Germinal center (tissue), 1 donor: ENCODE measurements at places on chromosomes 11 and 22.

DNA sequence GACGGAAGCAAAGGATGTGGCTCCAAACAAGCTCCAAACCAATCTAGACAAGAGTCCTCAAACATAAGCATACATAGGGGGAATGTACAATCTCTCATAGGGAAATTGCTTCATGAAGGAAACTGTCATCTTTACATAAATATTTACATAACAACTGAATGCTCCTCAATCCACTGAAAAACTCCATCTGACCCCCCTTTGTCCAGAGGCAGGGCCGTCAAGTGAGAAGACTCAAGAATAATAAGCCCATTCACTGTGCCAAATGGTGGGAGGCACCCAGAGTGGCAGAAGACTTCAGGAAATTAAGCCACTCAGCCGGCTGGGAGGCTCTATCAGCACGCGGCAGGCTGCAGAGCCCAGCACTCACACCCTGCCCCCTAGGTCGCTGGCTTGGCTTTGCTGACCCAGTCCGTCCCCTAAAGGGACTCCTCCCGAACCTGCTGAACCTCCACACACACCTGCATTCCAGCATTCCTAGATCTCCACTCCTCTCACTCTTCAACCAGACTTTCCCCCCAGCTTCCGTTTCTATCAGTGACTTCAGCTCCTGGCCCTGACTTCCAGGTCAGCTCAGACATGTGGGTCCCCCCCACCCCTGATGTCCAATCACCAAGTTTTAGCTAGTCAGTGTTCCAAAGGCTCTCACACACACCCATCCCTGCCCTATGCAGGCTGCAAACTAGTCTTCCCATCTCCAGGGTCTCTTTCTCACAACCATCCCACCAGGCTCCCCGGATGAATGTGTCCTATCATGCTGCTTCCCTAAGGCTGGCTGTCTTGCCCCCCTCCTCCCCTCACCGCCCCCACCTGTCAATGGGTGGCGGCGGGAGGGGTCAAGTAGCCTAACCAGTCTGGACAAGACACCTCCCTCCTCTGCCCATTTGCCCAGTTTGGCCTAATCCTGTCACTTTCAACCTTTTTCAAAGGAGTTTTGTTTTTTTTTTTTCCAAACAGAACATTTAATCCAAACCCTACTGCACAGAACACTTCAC lies 11.3 kb downstream of the VPS37C start:
- no peak for DNase-seq

DNA sequence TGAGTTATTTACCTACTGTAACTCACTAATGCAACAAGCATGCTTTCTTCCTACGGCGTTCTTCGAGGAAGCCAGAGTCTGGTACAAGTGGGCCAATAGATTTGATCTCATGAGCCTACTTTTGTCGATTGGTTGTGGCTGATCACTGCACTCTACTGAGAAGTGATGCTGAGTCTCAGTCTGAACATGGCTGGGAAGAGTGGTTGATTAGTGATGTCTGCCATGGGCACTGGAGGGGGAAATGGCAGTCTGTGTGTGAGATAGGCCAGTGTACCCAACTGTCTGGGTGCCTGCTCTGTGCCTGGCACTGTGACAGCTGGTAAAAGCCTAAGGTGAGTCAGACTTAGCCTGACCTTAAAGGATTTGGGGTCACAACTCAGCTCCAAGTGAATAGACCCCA lies 28.3 kb downstream of the MYO18B start:
- DNase-seq = no peak

DNA sequence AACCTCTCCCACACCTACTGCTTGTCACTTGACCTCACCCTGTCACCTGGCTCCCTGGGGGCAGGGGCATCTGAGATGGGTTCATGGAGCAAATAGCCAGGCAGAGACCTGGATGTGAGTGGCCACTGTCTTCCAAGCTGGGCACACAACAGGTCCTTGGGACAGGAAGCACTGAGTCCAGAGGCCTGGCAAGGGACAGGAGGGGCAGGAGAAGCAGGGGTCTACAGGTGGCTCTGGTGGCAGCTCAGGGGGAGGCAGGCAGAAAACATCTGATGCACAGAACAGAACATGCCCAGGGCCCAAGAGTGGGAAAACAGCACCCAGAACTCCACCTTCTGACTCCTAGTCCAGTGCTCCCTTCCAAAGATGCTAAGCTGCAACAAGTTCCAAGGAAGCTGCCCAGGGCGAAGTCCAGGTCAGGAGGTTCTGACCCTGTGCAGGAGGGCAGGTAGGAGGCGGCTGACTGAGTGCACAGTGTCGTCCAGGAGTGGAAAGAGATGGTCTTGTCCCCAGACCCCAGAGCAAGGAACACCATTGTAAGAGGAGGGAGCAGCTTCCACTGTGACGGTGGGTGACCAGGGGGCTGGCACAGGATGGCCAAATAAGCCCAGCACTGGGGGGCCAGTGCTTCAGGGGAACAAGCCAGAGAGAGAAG lies 3.5 kb downstream of the TNFRSF13C start:
- no peak for DNase-seq

DNA sequence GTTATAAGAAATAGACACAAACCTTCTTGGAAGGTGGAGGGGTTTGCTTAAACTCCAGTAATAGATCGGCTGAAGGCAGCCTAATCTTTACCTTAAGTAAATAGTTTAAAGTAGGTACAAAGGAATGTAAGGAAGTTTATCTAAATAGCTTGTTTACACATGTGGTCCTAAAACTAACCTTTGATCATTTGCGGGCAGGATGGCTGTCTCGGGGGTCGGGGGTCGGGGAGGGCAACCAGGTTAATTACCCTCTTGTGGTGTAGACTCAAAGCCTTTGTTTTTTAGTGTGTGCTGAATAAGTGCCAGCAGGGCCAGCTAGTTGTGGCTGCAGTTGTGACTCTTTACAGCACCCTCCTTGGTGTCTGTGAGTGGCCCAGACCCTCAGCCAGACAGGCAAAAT lies 256.9 kb upstream of the SESN3 start:
- no peak for DNase-seq

DNA sequence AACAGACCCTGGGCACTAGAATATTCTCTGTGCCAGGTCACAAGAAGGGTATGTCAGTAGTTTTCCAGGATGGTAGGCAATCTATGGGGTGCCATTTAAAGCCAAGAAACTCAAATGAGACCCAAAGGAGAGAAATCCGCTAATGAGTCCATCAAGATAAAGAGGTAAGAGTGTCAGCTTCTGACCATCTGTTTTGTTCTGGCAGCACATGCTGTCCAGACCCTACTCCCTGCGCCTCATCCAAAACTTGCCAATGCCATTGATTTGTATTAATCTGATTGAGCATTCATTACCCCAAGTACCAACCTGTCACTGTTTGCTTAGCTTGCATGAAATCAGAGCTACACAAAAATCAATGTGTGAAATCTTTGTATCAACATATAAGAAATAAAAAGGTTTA lies 229.0 kb downstream of the BLID start:
- DNase-seq = no peak

- DNase-seq = no peak
Measured at GRCh38 chr22:37418627-37419369, 8.5 kb downstream of the ELFN2 start.

DNA sequence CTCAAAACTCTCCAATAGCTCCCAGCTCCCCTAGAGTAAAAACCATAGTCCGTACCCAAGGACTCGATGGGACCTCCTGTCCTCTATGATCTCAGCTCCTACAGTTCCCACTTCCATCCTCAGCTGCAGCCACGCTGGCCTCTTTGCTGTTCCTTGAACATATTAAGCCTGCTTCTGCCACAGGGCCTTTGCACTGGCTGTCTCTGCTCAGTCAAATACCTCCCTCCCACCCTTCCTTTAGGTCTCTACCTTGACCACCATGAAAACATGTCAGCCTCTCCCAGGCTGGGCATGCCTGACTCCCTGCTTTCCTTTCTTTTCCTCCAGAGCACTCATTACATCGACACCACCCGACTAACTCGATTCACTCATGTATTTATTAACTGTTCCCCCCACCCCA lies 24.5 kb downstream of the TMEM184B start:
- no peak for DNase-seq

- no peak for DNase-seq
Measured at GRCh38 chr11:82750643-82751139, 17.0 kb upstream of the FAM181B start.

GRCh38 chr22:30286813-30287647 lies 2.3 kb downstream of the CASTOR1 start:
- peak; percentile 80 for DNase-seq

- no peak for DNase-seq
Measured at GRCh38 chr11:133133050-133133449, 399.3 kb downstream of the OPCML start.

GRCh38 chr11:19185516-19186052 lies 16.2 kb downstream of the CSRP3 start:
- no peak for DNase-seq
